ENCODE measurements at places on chromosomes 2 and 18.

DNA sequence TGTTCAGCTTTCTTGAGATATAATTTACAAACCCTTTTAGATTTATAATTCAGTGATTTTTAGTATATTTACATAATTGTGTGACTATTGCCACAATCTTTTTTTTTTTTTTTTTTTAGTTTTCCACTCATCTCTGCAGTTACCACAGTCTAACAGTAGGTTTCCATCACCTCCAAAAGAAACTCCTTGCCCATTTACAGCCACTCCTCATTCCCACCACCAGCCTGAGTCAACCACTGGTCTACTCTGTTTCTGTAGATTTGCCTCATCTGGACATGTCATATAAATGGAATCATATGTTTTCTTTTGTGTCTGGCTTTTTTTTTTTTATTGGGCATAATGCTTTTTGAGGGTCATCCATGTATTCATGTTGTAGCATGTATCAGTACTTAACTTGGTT lies 16.1 kb downstream of the MTX2 start:
- DNase-seq = no peak

DNA sequence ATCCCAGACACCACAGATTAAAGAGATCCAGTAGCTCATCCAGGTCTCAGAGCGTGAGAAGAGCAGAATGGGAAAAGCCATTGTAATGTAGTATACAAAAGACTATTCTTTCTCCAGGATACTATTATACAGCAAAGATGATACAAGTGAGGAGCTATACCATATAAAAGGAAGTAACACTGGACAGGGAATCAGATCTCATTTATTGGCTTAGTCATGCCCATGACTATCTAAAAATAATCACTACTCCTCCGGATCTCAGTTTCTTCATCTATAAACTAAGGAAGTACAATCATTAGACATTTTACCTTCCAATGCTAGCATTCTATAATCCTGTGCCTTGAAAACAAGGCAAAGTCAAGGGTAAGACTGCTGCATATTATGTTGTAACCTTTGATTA lies 19.4 kb downstream of the KRCC1 start:
- no peak for DNase-seq

GRCh38 chr2:173291412-173291811 lies 63.3 kb upstream of the CDCA7 start:
- DNase-seq = no peak

- DNase-seq = no peak
Measured at GRCh38 chr18:32372381-32373061, 98.2 kb downstream of the GAREM1 start.

- no peak for DNase-seq
Measured at GRCh38 chr2:20640411-20641122, 10.3 kb downstream of the HS1BP3 start.

DNA sequence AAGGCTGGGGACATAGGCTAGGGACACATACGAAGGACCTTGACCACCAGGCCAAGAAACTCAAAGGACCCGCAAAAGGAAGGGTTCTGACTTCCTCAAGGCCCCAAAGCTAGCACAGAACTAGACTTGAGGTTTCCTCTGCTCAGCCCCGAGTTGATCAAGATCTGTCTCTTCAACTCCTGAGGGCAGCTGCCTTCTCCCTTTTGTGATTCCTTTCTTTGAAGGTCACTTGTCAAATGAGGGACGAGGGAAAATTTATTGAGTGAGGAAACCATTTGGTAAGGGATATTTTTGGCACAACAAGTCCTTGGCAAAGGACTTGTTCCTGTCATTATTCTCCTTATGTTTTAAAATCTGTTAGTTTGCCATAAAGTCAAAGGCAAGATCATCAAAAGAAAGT lies 12.3 kb upstream of the ROCK2 start:
- no peak for DNase-seq

DNA sequence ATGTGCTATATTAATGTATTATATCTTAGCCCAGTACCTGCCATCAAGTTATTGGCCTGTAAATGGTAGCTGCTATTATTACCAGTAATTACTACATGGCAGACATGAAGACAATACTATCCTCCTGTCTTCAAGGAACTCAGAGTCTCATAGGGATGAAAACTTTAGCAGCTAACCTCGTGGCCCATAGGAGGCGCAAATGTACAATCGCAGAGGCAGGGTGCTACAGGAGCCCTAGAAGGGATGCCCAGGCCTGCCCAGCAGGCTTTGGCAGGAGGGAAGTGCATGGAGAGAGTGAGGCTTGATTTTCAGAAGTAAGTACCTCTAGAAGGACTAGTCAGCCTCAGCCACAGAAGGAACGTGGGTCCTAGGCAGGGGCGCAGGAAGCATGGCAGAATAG lies 44.7 kb upstream of the KIDINS220 start:
- no peak for DNase-seq

DNA sequence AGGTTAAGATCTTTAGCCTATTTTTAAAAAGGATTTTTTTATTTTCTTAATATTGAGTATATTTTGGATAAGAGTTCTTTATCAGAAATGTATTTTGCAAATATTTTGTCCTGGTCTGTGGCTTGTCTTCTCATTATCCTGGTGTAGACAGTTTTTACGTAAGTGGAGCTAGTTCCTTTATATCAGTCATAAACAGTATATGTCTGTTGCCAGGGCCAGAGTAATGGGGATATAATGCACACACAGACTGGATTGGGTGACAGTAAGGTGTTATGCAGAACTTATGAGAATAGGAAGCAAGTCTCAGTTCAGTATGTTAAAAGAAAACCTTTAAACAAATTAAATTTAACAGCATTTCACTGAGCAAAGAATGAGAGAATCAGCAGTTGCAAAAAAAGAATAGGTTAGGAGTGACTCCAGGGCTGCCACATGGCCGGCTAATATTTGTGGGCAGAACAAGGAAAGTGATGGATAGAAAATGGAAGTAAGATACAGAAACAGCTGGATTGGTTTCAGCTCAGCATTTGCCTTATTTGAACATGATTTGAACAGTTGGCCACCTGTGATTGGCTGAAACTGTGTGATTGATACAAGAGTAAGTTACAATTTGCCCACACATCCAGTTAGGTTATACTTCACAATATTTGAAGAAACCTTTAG lies 61.1 kb upstream of the ZNG1B start:
- DNase-seq = no peak

GRCh38 chr2:229780856-229781773 lies 66.8 kb upstream of the DNER start:
- DNase-seq = no peak

- DNase-seq = no peak
Measured at GRCh38 chr2:5528706-5529105, 163.5 kb upstream of the SOX11 start.

DNA sequence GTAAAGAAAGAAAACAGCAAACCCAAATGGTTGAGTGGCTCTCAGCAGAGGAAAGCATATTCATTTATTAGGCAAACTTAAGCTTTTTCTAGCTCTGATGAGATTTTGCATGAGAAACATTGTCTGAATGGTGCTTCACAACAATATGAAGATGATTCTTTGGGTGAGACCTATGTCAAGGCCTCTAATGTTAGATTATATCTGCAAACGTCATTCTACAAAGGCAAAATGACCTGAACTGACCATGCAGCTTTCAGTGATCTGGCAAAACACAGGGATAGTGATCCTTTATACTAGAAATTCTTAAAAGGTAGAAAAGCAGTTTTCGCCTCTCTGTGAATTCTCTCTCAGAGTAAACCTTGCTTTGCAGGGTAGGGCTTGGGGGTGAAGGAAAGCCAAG lies 11.7 kb downstream of the RHBDD1 start:
- no peak for DNase-seq

- no peak for DNase-seq
Measured at GRCh38 chr18:69400976-69401225, 213 bp downstream of the DOK6 start.

DNA sequence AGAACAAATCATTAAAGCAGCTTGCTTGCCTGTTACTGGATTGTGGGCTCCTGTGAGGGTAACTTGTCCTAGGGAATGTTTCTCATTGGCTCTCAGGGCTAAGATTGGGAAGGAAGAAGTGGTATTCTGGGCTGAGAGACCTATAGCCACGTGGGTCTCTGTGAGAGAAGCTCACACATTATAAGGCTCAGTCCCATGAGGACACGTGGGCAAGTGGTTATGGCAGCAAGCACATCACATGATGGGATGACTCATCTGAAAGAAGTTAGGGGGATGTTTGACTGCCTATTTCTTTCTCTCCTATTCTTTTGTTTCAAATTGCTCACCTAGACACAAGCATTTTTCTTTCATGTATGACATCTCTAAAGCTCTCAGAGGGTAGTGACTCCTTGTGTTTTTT lies 418.0 kb upstream of the ST6GAL2 start:
- DNase-seq = no peak

DNA sequence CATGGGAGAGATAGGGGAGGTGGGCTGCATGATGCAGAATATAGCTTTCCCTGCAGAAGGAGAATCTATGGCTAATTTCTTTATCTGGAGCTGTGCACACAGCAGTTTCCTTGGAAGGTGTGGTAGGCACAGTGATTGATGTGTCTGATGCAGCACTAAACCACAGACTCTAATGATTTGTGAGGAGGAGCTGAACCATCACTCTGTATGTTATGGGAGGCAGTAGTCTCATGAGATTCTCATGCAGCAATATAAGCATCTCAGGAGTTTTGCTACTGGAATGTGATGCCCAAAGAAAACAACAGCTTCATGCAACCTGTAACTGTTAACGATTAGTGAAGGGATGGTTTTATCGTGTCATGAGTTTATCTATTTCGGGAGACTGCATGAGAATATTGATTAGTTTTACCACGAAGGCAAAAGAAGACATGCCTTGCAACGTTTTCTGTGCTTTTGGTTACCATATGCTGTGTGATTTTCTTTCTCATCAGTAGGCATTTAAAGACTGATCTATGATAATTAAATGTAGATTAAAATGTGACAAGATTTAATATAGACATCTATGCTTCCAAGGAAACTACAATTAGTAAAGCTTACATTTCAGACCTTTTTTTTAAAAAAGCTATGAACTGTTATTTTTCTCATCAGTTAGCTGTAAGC lies 286.8 kb downstream of the ARL6IP6 start:
- DNase-seq = no peak

DNA sequence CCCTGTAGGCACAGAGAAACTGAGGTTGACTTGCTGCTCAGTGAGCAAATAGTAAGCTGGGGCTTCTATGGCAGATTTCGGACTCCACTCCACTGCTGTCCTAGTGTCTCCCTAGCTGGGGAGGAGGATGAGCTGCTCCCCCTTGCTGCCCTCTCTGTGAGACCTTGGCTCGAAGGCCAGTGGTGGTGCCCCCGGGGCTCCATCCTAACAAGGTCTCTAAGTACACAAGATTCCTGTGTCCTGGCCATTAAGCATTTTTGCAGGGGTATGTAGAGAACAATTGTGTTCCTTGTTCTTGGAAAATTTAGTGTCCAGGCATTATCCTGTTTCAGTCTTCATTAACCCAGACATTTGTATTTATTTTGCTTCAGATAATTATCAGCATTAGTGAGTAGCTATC lies 21.3 kb upstream of the BCL2L11 start:
- DNase-seq = no peak

Data from activated T-helper 2 cell treated with anti-CD3 and anti-CD28 coated beads, Interferon-gamma antibody, Interleukin-2, Interleukin-4, amounts not matched to agents 10 μg/mL and 5 μg/mL and 100 μg/mL, durations not matched to agents 14 hours and 24 hours and 36 hours (primary cell).